ENCODE measurements at places on chromosomes 12 and 14.

- no peak for DNase-seq
These were observed 231.2 kb downstream of the PIK3C2G start for GRCh38 chr12:18492372-18493025.

- DNase-seq, result no peak
These were observed 3.7 kb downstream of the DDX24 start for GRCh38 chr14:94077111-94077821.

GRCh38 chr12:131116468-131117117, 162.9 kb downstream of the ADGRD1 start:
- DNase-seq, result no peak

- peak; percentile 6 for DNase-seq
These were observed 43.3 kb downstream of the AEBP2 start for GRCh38 chr12:19482551-19483109.

GRCh38 chr12:2583091-2583497, 211.7 kb upstream of the FKBP4 start:
- peak; percentile 15 for DNase-seq

DNA sequence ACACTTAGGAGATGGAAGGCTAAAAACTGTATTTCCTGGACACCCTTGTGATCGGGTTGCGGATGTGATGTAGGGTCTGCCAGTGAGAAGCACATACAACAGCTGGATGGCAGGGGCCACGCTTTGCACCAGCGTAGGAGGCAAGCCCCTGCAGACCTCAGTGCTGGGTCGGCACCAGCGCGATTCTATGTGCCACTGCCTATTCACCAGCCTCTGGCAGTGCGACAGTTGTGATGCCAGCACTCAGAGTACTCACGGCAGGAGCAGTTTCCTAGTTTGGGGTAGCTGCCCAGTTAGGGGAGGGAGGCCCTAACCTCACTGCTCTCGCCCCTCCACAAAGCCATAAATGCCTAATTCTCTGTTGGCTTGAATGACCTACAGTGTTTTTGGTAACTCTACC, 31.6 kb downstream of the SPTLC2 start:
- no peak for DNase-seq

DNA sequence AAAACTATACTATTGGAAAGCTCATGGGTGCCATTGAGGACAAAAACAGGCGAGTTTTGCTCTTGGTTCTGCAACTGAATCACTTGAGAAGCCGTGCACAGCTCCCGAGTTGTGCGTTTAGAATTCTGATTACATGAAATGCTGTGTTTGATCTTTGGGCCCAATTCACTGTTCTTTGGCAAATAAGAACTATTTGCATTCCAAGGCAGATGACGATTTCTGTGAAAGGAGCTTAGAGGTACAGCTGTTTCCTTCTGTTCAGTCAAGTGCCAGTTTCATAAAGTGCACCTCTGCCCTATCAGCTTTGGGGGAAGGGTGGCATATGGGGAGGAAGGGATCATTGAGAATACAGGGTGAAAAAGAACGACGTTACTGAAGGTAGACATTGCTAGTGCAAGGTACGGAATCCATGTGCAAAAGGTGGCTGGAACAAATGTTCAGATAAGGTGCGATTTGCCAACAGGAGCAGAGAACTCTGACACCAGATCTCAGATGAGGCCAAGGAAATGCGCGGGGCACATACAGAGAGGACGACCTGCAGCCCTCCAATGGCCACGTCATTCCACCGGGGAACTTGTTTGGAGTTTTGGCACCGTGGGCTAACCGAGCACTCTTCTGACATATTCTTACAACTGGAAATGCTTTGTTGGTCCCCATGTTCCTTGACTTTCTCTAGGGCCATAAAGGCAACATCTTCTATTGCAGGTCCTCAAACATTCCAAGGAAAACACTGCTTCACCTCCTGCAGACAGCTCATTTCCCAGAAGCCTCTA, 30.1 kb downstream of the TCHP start:
- DNase-seq, result no peak

- no peak for DNase-seq
These were observed 23.1 kb downstream of the TMED10 start for GRCh38 chr14:75153295-75153694.
